Activated CD4-positive, alpha-beta T cell treated with anti-CD3 and anti-CD28 coated beads for 36 hours (primary cell): ENCODE measurements at places on chromosomes 4 and X.

DNA sequence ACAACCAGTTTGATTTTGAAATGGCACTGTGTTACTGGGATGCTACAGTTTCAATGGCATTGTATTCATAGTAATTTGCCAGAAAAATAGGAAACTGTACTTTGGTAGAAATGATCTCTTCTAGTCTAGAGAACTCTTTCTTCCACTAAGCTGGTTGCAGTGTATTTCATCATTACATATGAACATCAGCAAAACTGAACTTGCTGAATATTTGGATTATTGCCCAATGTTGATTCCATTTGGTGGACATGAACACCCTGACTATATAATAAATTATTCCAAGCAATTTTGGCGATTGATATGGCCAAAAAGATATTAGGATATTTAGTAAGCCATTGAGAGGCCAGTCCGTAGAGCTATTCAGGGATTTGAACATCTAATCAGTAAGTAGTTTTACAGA lies 191.8 kb upstream of the CXorf66 start:
- no peak for DNase-seq
- no peak overlapping the region for H3K4me3 ChIP-seq
- no peak overlapping the region for H3K27ac ChIP-seq

GRCh38 chr4:77681792-77682191 lies 76.2 kb downstream of the CXCL13 start:
- no peak overlapping the region for H3K27ac ChIP-seq
- H3K4me1 ChIP-seq = no peaks in the 10 kb centered on the region
- no peak overlapping the region for H3K4me3 ChIP-seq
- DNase-seq = no peak
- peaks cover 1% of the 10 kb centered on the region for H3K27me3 ChIP-seq

- H3K4me1 ChIP-seq = no peaks in the 10 kb centered on the region
- no peaks in the 10 kb centered on the region for H3K36me3 ChIP-seq
- no peak for DNase-seq
- H3K27me3 ChIP-seq = no peaks in the 10 kb centered on the region
- H3K27ac ChIP-seq = no peak overlapping the region
- H3K4me3 ChIP-seq = no peak overlapping the region
These were observed 113.0 kb upstream of the AADAT start for GRCh38 chr4:170202721-170203120.

- no peak overlapping the region for H3K4me3 ChIP-seq
- H3K4me1 ChIP-seq = no peaks in the 10 kb centered on the region
- DNase-seq = no peak
- no peaks in the 10 kb centered on the region for H3K27me3 ChIP-seq
- H3K27ac ChIP-seq = no peak overlapping the region
- H3K36me3 ChIP-seq = peaks cover 19% of the 10 kb centered on the region
These were observed 28.6 kb downstream of the PAQR3 start for GRCh38 chr4:78910612-78911011.

GRCh38 chrX:108148524-108148923 lies 56.9 kb downstream of the ATG4A start:
- H3K4me1 ChIP-seq = peaks cover 10% of the 10 kb centered on the region
- DNase-seq = peak; percentile 8
- no peak overlapping the region for H3K4me3 ChIP-seq
- no peak overlapping the region for H3K27ac ChIP-seq

- no peaks in the 10 kb centered on the region for H3K36me3 ChIP-seq
- peaks cover 11% of the 10 kb centered on the region for H3K27me3 ChIP-seq
- no peak overlapping the region for H3K4me3 ChIP-seq
- H3K4me1 ChIP-seq = no peaks in the 10 kb centered on the region
These were observed 39.2 kb upstream of the TLR3 start for GRCh38 chr4:186029571-186030398.

- no peak overlapping the region for H3K4me3 ChIP-seq
- no peaks in the 10 kb centered on the region for H3K36me3 ChIP-seq
- no peak for DNase-seq
- no peak overlapping the region for H3K27ac ChIP-seq
- no peaks in the 10 kb centered on the region for H3K27me3 ChIP-seq
These were observed 736.7 kb upstream of the PRKX start for GRCh38 chrX:4450177-4450576.

GRCh38 chrX:102599951-102600579 lies 750 bp downstream of the ARMCX5 start:
- no peak for DNase-seq
- H3K27ac ChIP-seq = peak overlapping the region; percentile 98
- H3K4me1 ChIP-seq = peaks cover 22% of the 10 kb centered on the region
- H3K27me3 ChIP-seq = no peaks in the 10 kb centered on the region
- peak overlapping the region; percentile 89 for H3K4me3 ChIP-seq

DNA sequence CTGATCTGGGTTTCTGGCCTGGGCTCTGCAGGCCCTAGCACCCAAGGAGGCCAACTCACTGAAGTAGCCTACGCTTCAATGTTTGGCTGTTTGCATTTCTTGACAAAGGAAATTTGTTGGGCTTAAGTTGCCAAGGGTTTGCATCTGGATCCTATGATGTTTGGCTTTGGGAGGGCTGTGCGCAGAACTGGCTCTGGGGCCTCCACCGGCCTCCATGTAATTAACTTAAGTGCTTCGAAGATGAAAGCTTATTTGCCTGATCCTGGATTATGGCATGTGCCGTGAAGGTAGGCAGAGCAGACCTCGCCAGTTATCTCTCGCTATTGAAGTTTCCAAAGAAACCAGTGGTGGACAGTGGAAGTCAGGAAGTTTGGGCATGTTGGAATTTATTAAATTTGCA lies 124.3 kb upstream of the STX18 start:
- no peak for DNase-seq
- no peaks in the 10 kb centered on the region for H3K36me3 ChIP-seq
- H3K27ac ChIP-seq = no peak overlapping the region

DNA sequence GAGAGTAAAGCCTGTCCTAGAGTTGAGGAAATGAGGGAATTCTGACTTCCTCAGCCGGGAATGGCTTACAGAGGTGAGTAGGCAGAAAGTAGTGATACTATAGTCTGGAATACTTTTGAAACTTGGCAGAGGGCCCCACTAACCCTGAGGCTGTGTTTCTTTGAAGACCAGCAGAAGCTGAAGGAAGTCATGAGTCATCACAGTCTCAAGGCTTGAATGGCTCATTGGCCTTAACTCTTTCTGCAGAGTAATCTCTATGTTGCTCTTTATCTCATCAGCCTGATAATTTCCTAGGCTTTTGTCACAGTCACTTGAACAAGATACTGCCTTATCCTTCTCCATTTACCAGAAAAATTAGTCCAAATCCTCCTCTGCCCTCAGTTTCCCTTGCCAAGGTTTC lies 80.8 kb downstream of the ANKRD50 start:
- DNase-seq = peak; percentile 12
- H3K4me1 ChIP-seq = peaks cover 4% of the 10 kb centered on the region
- no peak overlapping the region for H3K4me3 ChIP-seq
- no peaks in the 10 kb centered on the region for H3K27me3 ChIP-seq
- no peak overlapping the region for H3K27ac ChIP-seq

- no peak overlapping the region for H3K27ac ChIP-seq
- DNase-seq = no peak
- H3K4me3 ChIP-seq = no peak overlapping the region
- no peaks in the 10 kb centered on the region for H3K36me3 ChIP-seq
- H3K27me3 ChIP-seq = no peaks in the 10 kb centered on the region
These were observed 26.0 kb downstream of the LRIT3 start for GRCh38 chr4:109873791-109874514.

DNA sequence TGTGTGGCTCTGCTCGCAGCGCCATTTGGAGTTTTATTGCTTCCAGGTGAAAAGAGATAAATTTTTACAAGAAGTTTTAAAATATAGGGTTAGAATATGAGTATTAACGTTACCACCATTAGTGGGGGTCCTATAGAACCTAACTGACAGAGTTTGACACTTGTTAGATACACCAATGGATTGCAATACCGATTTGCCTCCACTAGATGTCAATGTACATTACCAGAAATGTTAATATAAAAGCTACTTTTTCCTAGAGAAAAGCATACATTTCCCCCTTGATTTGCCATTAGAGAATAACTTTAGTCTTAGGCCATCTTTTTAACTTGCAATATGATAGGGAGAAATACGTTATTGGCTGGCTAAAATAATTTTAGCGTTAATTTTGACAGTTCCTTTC lies 108.4 kb downstream of the LINC00632 start:
- no peak for DNase-seq
- H3K4me1 ChIP-seq = peaks cover 8% of the 10 kb centered on the region
- peaks cover 2% of the 10 kb centered on the region for H3K27me3 ChIP-seq

DNA sequence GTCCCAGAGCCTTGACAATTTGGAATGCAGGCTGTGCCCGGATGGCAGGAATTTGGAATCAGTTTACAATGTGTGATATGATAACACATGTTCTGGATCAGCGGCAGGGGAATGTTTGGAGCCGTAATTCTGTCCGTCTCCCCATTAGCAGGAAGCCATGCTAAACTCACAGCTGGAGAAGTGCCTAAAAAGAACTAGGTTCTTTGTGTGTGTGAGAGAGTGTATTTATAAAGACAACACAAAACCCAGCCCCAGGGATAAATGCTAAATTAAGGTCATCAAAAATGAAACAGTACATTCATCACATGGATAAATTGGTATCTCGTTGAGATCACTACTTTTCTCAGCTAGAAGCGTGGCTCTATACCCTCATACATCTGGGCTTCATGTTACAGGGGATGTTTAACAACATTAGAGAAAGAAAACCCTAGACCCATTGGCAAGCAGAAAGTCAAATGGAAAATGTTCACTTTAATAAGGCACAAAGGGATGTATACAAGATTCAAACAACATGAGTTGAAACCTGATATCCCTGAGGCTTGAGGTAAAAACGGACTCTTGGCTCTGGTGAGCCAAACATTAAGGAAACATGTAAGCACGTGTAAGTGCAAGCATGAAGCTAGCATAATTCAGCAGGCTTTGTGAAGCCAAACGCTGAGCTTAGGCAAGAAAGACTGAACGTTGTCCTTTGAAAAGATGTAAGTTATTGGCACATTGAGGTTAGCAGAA lies 18.0 kb upstream of the TMEM131L start:
- H3K27me3 ChIP-seq = no peaks in the 10 kb centered on the region
- DNase-seq = no peak

DNA sequence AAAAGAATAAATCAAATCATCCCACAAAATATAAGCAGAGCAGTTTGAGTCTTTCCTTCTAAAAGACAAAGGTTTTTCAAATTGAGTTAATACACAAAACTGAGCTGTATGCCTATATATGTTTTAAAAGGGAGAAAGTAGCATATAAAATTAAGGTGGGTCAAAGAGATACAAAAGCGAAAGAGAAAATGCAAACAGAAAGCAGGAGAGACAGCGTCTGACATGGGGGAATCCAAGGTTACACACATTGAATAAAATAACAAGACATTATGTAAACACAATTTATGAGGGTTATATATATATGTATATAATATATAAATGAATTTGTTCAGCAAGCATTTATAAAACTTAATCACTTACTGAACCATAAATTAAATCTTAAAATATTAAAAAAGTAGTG lies 276.1 kb upstream of the LCORL start:
- no peak overlapping the region for H3K27ac ChIP-seq
- no peaks in the 10 kb centered on the region for H3K36me3 ChIP-seq
- H3K4me1 ChIP-seq = no peaks in the 10 kb centered on the region

DNA sequence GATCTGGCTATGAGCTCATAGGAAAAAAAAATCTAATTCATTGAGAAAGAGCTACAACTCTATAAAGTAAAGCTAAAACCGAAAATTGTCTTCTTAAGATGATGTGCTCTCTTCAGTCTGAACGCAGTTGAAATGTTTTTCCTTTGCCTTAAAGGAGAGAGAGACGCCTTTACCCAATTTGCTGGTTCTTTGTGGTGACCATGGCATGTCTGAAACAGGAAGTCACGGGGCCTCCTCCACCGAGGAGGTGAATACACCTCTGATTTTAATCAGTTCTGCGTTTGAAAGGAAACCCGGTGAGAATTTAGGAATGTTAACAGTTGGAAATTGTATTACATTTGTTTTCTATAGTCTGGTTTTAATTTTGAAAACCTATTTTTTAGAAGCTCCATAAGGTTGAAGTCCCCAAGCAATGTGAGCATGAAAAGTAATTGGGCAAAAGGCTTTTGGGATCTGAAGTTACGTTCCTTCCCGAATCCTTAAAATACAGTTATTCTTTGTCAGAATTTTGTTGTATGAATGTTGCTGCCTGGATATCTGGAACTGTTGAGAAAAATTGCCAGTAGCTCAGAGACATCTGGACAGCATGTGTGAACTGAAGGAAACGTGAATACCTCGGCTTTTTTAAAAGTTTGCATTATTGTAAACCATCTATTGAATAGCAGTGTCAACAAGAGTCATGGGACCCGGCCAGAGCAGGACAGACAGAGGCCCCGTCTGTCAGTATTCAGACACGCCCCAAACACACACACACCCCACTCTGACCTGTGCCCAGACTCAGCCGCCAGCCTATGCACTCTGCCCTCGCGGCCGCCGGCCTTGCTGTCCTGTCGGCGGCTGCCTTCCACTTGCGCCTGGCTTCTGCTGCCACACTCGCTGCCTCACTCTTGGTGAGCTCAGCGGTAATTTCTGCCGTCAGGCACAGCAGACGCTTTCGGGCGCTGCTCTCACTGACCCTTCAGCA lies 9.9 kb downstream of the PIGG start:
- peaks cover 71% of the 10 kb centered on the region for H3K36me3 ChIP-seq
- no peak for DNase-seq
- peak overlapping the region; percentile 60 for H3K27ac ChIP-seq
- no peak overlapping the region for H3K4me3 ChIP-seq
- H3K4me1 ChIP-seq = peaks cover 17% of the 10 kb centered on the region
- H3K27me3 ChIP-seq = no peaks in the 10 kb centered on the region

DNA sequence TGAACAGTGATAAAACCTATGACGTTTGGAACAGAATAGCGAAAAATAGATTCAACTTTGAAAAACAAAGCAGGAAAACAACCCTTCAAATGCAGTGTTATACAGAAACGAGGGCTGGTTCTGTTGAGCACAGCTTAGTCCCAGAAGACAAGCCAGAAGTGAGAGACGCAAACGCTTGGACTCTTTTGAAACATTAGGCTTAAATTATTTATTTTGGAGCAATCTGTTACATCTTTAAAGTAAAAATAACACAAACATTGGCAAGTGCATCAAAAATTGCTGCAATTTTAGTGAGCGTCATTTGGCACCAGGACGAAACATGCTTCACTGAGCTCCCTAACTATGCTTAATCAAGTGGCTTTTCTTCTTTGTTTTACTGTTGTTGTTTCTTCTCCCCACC lies 63.5 kb downstream of the ENPP6 start:
- peaks cover 10% of the 10 kb centered on the region for H3K27me3 ChIP-seq
- H3K4me3 ChIP-seq = no peak overlapping the region
- H3K36me3 ChIP-seq = no peaks in the 10 kb centered on the region
- H3K27ac ChIP-seq = no peak overlapping the region
